Gastroesophageal sphincter (tissue), 4 donors: ENCODE measurements at places on chromosomes 5 and 9. TPM values are rescaled to one million over a fixed set of nuclear protein-coding genes. Genes with fewer than 3 reads are reported as not detected.

GRCh38 chr5:176629853-176630680, at the start of the genes EIF4E1B and SNCB:
EIF4E1B (plus strand) TSS chr5:176630675; CDS start chr5:176642788, 12,113 bp downstream.
SNCB (minus strand) TSS chr5:176630534; CDS start chr5:176629654, 880 bp downstream.
- ATAC-seq, result peak; percentile 24

GRCh38 chr9:92608241-92608908, 61.6 kb downstream of the IPPK start:
- no peak for ATAC-seq

GRCh38 chr5:39369123-39369815, 5.0 kb upstream of the C9 start:
- ATAC-seq, result no peak

DNA sequence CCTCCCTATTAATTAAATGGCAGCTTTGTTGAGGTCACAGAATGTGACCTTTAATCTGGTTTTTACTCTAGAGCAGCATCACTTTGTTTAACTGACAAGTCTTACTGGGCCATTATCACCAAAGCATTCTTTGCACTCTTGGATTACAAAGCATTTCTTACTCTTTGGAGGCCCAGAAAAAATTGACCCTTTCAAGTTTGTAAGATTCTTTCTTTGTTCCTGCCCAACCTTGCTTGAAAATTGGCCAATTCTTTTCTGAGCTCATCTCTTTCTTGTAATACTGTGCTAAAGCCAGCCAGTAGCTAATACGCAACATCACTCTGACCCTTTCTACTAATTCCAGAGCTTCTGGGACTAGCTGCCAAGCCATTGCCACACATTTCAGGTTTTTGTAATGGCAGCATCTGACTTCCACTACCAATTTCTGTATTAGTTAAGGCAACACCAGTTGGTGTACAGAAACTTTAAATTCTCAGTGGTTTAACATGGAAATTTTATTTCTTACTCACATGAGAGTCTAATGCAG, 131.6 kb downstream of the PRDM6 start:
- no peak for ATAC-seq

Gene AQP7
- total RNA-seq, result 2.0 TPM

DNA sequence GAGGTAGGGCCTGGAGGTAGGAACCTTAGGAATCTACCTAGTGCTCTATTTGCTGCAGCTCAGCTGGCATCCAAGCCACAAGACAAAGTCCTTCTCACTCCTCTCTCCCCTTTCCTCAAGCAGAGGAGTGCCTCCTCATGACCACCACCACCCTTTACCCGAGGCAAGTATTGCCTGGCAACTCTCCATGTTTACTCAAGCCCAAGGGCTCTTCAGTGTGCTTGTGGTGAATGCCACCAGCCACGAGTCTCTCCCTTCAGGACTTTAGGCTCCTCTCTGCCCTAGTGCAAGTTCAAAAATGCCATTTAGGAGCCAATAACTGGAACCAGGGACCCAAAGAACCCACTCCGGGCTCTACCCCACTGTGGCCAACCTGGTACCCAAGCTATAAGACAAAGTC, 514.5 kb upstream of the RGMB start:
- no peak for ATAC-seq

DNA sequence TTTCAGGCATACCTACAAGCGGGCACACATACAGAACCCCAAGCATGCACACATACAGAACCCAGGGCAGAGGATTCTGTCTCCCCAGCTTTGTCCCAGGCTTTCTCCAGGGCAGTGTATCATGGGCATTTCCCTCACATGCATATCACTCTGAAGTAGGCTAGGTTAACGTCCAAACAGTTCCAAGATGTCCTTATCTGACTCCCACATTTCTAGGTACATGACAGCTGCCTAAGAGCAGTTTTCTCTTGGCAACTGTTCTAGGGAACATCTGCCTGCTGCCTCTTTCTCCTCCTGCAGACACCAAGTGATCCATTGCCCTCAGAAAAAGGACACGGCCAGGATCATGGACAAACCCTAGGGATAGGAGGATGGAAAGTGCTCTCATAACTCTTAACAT, 84.9 kb upstream of the NR3C1 start:
- ATAC-seq, result no peak

- ATAC-seq, result no peak
Measured at GRCh38 chr5:72835633-72836032, 19.2 kb downstream of the TNPO1 start.

GRCh38 chr5:159211729-159212174, 2.4 kb upstream of the RNF145 start:
- no peak for ATAC-seq

DNA sequence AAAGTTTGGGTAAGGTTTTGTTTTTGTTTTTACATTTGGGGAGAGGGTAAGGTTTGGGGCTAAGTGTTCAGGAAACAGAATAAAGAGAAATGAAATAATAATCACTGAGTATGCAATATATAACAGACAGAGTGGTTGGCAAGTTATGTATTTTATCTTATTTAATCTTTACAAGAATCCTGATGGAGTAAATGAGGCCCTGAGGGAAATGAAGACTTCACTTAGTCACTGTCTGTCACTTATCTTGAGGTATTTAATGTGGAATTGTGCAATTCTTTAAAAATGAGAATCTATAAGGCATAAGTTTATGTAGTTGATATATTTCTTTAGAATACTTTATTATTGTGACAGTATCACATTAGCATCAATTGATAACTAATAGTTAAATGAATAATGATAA, 48.1 kb downstream of the TEK start:
- no peak for ATAC-seq

DNA sequence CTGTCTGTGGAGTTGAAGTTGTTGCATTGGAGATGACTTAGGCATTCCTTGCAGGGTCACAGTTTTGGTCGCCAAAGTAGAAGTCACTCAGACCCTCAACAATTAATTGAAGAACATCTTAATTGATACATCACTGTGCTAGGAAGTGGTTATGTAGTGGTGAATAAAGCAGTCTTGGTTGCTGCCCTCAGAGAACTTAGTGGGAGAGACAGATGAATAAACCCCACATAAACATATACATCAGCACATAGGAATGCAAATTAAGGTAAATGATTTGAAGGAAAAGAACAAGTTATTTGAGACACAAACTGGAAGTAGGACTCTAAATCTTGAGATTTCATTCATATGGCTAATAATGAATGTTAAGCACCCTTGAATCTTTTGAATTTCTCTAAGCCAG, 25.7 kb downstream of the FAM174A start:
- ATAC-seq, result no peak

DNA sequence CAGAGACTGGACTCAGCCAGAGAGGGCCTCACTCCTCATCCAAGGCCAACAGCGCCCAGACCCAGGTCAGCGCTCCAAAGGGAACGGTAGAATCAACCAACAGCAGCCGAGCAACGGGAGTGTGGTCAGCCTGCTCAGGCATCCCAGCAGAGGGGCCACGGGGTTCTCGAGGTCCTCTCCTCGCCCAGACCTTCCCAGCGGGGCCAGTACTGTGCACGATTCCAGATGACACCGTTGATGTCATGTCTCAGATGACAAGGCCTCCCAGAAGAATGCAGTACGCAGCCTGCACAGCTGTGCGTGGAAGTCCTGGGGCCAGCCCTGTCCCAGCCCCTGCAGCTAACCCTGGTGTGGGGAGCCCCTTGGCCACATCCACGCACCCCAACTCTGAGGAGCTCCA, 141.0 kb upstream of the PPP1R26 start:
- ATAC-seq, result no peak

GRCh38 chr5:73295447-73295846, 122.5 kb downstream of the TMEM174 start:
- no peak for ATAC-seq

GRCh38 chr9:130316430-130316829, 50.9 kb downstream of the HMCN2 start:
- no peak for ATAC-seq
